ENCODE measurements at places on chromosomes 7 and 10. TPM values are rescaled to one million over a fixed set of nuclear protein-coding genes. Genes with fewer than 3 reads are reported as not detected.
A peak's percentile ranks its signal among the peaks of the same experiment; 100 is the strongest.

- peak; percentile 52 for DNase-seq
Measured at GRCh38 chr7:23184709-23185359, 3.0 kb downstream of the NUP42 start.

DNA sequence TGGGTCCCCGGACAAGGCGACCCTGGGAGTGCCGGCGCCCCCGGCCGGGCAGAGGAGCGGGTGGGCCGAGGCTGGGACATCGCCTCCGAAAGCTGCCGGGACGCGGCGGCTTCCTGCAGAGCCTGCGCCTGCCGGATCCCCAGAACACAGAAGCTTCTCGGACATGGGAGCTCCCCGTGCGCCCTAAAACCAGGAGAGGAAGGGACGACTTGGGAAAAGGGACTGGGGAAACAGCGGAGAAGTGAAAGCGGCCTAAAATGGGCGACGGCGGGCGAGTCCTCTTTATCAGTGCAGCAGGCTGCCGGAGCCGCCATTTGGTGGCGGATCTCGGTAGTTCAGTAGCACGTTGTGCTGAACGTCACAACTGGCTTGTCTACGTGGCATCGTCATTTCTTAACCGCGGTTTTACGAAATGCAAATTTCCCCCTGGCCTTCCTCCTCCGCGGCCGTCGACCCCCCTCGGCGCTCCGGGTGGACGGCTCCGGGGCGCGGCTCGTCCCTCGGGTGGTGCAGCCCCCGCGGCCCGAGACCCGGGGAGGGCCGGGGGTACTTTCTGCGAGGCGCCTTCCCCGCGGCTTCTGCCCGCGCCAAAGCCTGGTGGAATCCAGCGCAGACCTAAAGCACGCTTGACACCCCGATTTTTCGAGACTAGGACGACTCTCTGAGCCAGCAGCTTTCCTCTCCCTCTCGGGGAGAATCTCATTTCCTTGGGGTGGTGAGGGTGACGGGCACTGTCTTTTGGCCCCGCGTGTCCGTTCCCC lies 9.9 kb upstream of the SPAG6 start:
- peak; percentile 84 for DNase-seq

DDX56 gene
- 72.6 TPM for total RNA-seq

TMEM236 gene
- 0.07 TPM for total RNA-seq

DNA sequence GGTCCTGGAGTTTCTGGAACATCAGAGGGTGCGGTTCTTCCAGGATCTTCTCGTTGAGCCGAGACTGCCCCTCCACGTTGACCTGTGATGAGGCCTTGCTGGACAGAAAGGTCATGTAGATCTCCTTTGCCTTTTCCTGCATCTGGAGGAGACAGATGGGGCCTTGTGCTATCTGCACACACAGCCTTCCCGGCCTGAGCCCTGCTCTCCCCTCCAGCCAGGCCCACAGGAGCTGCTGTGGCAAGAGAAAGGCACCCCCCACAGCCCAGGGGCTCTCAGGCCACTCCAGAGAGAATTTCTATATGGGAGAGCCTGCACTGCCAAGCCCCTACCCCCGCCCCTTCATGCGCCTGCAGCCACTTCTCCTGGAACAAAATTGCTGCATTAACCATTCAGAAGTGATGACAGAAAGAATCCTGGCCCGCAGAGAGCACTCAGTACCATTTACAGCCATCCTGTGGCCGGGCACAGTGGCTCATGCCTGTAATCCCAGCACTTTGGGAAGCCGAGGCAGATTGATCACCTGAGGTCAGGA lies 26.9 kb downstream of the RGS10 start:
- peak; percentile 36 for DNase-seq

- no peak for DNase-seq
Measured at GRCh38 chr7:72278550-72278949, 133.6 kb downstream of the CALN1 start.

GRCh38 chr7:29783671-29784070 lies 22.6 kb upstream of the WIPF3 start:
- DNase-seq = no peak

GRCh38 chr10:42593284-42593683 lies 45.1 kb downstream of the ZNF33B start:
- no peak for DNase-seq

TRIL gene
- total RNA-seq = 3.3 TPM

GRCh38 chr7:34842782-34843181 lies 184.8 kb downstream of the NPSR1 start:
- DNase-seq = no peak

DNA sequence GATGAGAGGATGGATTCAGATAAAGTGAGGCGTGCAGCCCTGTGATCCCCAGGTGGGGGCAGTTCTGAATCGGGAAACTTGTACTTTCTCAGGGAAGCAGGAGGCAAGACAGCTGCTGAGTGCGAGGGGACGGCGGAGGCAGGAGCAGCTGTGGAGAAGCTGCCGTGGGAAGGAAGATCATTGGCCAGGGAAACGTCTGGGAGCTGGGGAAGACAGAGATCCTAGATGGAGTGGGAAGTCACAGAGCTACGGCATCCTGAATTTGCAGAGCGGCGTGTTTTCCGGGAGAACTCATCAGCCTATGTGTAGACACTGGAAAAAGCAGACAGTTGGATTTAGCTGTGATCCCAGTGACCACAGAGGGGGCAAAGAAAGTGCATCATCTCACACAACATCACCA lies 9.2 kb downstream of the PRKCQ start:
- no peak for DNase-seq

DNA sequence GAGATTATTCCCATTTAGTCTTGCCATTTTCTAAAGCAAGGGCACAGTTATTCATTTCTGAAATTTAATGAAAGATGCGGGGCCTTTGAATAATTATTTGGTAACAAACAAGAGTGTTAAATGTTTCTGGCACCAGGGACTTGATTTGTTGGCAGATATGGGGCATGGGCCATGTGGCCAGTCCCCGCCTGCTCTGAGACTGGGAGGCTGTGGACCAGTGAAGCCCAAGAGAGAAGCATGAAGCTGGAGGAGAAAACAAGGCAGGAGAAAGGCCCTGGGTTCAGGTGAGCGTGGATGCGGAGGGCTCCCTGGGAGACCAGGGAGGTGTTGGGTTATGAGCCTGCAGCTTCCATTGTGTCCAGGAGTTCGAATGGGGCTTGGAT lies 378.5 kb downstream of the TCERG1L start:
- peak; percentile 26 for DNase-seq
